ENCODE measurements at places on chromosomes 6 and 20. TPM values are rescaled to one million over a fixed set of nuclear protein-coding genes. Genes with fewer than 3 reads are reported as not detected.

DNA sequence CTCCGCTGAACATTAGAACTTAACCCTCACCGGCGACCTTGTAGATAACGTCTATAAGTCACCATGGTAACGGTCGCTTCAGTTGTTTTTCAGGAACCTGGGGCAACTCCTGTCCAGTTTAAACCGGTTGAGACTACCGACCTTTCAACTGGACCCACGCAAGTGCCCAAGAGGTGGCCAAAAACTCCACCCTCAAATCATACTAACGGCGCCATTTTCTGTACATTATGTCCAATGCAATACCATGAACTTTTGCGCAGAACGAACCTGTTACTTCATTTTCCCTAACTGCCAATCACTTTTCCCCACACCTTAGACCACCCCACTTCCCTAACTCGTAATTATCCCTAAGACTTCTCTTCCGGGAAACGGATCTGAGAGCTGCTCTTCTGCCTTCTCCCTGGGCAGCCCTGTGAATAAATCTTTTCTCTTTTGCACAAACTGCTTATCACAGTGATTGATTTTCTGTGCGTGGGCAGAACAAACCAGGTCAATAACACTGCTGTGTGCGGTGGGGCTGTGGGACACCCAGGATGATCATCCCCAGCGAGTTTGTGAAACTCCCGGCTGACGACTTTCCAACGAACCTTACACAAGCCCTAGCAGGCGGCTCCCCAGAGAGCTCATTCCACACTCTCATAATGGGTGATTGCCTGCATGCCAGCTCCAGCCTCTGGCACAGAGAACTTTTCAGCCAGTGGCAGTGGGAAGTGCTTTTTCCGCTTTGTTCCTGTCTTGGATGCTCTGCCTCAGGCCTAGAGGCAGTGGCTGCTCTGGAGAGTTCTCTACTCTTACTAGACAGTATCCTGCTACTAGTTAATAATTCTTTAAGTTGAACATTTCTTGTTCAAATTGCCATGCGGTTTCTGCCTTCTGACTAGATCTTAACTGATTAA is 28.6 kb downstream of the GPX5 start:
- peak overlapping the region; percentile 85 for H3K27ac ChIP-seq
- no peaks in the 10 kb centered on the region for H3K36me3 ChIP-seq
- H3K27me3 ChIP-seq: no peaks in the 10 kb centered on the region
- DNase-seq: no peak

GRCh38 chr20:9412309-9412708 is 102.1 kb upstream of the LAMP5 start:
- no peak overlapping the region for H3K4me3 ChIP-seq
- no peaks in the 10 kb centered on the region for H3K4me1 ChIP-seq
- no peaks in the 10 kb centered on the region for H3K36me3 ChIP-seq
- no peak for DNase-seq
- no peaks in the 10 kb centered on the region for H3K27me3 ChIP-seq
- no peak overlapping the region for H3K27ac ChIP-seq

DNA sequence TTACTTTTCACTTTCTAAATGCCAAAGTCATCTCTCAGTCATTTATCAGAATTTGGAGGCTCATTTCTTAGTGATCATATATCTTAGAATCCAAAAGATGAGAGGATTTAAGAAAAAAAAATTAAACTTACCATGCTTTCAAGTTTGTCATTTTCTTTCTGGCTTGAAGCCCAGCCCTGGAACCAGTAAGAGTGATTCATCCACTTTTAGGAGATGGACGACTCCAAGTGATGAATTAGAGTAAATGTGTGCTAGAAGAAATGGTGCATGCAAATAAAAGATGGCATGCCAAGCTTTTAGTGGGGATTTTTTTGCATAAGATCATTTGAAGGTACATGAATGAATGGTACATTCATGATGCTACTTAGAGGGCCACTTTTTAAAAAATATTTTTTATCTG is 20.1 kb downstream of the PLCB1 start:
- no peak overlapping the region for H3K27ac ChIP-seq
- H3K36me3 ChIP-seq: peaks cover 1% of the 10 kb centered on the region
- H3K4me1 ChIP-seq: no peaks in the 10 kb centered on the region
- H3K27me3 ChIP-seq: no peaks in the 10 kb centered on the region
- no peak overlapping the region for H3K4me3 ChIP-seq

DNA sequence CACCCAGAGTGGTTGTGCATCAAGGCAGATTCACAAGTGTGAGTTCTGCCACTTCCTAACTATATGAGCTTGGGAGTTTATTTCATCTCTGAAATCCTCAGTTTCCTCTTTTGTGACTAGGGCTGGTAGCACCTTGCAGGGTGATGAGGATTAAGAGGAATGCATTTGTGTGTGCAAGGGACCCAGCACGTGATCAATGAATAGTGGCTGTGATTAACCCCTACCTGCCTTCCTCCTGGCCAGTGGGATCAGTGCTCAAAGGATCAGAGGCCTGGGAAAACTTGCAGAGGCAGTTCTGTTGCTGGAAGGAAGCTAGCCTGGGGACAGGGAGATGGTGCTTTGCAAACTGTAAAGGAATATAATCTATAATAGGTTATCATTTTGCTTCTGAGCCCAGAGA is 7.3 kb downstream of the SDC4 start:
- peak overlapping the region; percentile 99 for H3K27ac ChIP-seq
- peak overlapping the region; percentile 95 for H3K4me3 ChIP-seq
- no peak for DNase-seq
- no peaks in the 10 kb centered on the region for H3K27me3 ChIP-seq

- no peak overlapping the region for H3K4me3 ChIP-seq
- no peak for DNase-seq
- no peak overlapping the region for H3K27ac ChIP-seq
- no peaks in the 10 kb centered on the region for H3K27me3 ChIP-seq
- no peaks in the 10 kb centered on the region for H3K4me1 ChIP-seq
These were observed 36.8 kb upstream of the CDKAL1 start for GRCh38 chr6:20497216-20498040.

DNA sequence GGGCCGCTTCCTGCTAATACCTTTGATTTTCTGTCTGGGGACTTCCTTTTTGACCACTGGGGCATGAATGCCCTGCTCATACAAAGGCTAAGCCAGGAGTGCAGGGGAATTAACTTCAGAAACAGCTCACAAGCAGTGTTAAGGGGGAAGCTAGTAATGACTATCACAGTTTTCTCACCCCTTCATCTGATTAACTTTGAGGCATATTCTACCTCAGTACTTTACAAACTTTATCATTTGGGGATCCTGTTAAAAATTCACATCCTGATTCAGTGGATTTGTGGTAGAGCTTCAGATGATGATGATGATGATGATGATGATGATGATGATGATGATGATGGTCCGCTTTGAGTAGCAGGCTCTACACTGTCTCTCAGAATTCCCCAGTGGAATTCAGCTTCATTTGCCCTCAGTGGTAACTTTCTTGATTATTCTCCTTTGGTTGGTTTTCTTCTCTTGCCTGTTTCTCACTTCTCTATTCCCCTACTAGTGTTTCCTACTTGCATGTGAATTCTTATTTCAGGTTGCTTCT is 78.4 kb upstream of the TMEM170B start:
- H3K27ac ChIP-seq: no peak overlapping the region
- H3K36me3 ChIP-seq: peaks cover 1% of the 10 kb centered on the region
- no peaks in the 10 kb centered on the region for H3K4me1 ChIP-seq
- no peak for DNase-seq
- peaks cover 13% of the 10 kb centered on the region for H3K27me3 ChIP-seq

- no peak for DNase-seq
- H3K4me1 ChIP-seq: peaks cover 3% of the 10 kb centered on the region
- H3K27ac ChIP-seq: no peak overlapping the region
- no peaks in the 10 kb centered on the region for H3K36me3 ChIP-seq
- H3K4me3 ChIP-seq: no peak overlapping the region
These were observed 105.3 kb upstream of the TAB2 start for GRCh38 chr6:149212206-149212605.

DNA sequence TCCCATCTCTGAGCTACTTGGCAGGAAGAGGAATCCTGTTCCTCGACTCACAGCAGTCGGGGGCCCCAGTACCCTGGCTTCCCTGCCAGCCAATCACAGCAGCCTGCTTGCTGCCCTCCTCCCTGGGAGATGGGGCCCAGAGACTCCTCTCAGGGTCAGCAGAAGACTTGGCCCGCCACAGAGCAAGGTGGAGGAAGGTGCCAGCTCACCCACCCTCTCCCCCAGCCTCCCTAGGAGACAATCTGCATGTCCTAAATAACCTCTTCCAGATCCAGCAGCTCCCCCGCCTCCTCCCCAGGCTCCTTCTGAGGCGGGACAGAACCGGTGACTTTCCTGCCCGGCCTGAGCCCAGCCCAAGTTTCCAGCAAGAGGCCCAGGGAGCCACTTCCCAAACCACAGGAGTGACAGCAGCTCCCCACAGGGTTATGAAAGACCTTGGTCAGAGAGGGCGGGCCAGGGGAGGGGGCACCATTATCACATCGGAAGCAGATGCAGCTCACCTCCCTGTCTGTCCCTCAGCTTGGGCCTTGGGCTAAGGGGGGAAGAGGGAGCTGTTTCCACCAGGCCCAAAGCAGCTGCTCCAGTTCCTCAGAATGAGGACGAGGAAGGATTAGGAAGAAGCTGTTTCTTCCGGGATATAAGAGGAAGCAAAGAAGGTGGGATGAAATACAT is 2.3 kb downstream of the CCND3 start:
- H3K4me1 ChIP-seq: peaks cover 10% of the 10 kb centered on the region
- H3K36me3 ChIP-seq: peaks cover 1% of the 10 kb centered on the region
- peak overlapping the region; percentile 74 for H3K4me3 ChIP-seq
- H3K27me3 ChIP-seq: peaks cover 25% of the 10 kb centered on the region
- DNase-seq: no peak

DNA sequence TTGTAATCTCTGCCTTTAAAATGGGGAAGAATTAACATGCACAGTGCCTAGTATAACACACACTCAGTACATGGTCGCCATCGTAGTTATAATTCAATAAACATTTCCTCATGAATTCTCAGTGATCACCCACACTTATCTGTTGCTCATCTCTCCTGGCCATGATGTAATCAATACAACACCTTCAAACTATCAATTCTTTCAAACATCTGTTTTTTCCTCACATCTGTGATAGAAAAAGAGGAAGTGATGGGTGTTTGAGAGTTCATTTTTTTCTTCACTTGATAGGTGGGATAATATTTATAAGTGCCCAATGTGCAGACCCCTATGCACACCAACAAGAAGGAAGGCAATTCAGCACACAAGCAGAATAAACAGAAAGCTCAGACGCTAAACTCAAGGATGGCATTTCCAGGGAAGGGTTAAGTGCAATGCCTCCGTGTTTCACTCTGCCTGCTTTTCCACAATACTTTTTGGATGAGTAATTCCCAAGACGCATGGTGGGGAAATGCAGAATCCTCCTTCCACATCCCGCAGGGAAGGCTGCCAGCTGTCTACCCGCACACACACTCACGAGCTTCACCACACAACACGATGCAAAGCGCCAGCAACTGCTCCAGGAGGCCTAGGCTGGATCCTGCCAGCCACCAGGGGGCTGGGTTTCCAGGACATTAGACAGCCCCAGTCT is 100.3 kb downstream of the GMPR start:
- no peak overlapping the region for H3K4me3 ChIP-seq
- H3K27me3 ChIP-seq: no peaks in the 10 kb centered on the region
- peaks cover 4% of the 10 kb centered on the region for H3K36me3 ChIP-seq
- no peak overlapping the region for H3K27ac ChIP-seq

GRCh38 chr6:158213925-158214674 is 46.0 kb downstream of the GTF2H5 start:
- peak; percentile 21 for DNase-seq
- no peaks in the 10 kb centered on the region for H3K27me3 ChIP-seq
- H3K36me3 ChIP-seq: no peaks in the 10 kb centered on the region
- H3K4me1 ChIP-seq: no peaks in the 10 kb centered on the region
- H3K27ac ChIP-seq: no peak overlapping the region

GRCh38 chr20:2509468-2509781 is 710 bp upstream of the ZNF343 start:
- peak overlapping the region; percentile 91 for H3K27ac ChIP-seq
- no peak for DNase-seq

GRCh38 chr6:82365016-82365795 is 1.6 kb downstream of the TPBG start:
- DNase-seq: peak; percentile 35
- peak overlapping the region; percentile 92 for H3K27ac ChIP-seq

- H3K4me1 ChIP-seq: peaks cover 29% of the 10 kb centered on the region
- peak; percentile 21 for DNase-seq
- H3K36me3 ChIP-seq: peaks cover 18% of the 10 kb centered on the region
These were observed 717 bp downstream of the CSNK2A1 start for GRCh38 chr20:542777-543368.

DNA sequence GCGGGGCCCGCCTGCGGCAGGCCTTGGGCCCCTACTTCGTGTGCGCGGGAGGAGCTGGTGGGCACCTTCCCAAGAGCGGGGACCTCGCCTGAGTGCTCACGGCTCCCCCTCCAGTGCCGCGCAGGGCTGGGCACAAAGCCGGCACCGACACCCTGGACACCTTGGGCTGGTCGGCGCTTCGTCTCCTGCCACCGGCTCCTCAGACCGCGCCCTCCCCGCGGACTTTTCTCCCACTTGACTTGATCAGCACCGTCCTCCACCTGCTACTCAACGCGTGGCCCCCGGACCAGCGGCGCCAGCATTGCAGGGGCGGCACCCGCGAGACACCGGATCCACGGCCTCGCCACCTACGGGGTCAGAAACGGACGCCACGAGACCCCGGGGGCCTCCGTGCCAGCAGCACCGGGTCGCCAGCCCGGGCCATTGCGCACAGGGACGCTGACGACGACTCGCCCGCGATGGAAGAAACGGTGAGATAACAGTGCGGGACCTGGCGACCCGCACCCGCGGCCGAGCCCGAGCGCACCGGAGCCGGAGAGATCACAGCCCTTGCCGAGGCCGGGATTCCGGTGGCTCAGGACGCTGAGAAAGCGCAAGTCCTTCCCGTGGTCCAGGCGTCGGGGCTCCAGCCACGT is 154.2 kb downstream of the DLL1 start:
- peaks cover 16% of the 10 kb centered on the region for H3K4me1 ChIP-seq
- no peaks in the 10 kb centered on the region for H3K27me3 ChIP-seq
- no peak overlapping the region for H3K4me3 ChIP-seq
- H3K36me3 ChIP-seq: peaks cover 1% of the 10 kb centered on the region

ARG1 gene
- not detected for total RNA-seq

LAMA5 gene
- total RNA-seq: 252 TPM

LY6G5C gene
- 6.5 TPM for total RNA-seq

HTR1E gene
- total RNA-seq: not detected

C20orf141 gene
- total RNA-seq: not detected

SH3BGRL2 gene
- total RNA-seq: 49.1 TPM

PPP1R14C gene
- 1.2 TPM for total RNA-seq

EFCAB8 gene
- total RNA-seq: 0.29 TPM

MMP24 gene
- total RNA-seq: 3.4 TPM

NKAIN2 gene
- total RNA-seq: 3.1 TPM

TEAD3 gene
- 43.4 TPM for total RNA-seq

FRMD1 gene
- total RNA-seq: not detected

C20orf144 gene
- 0.27 TPM for total RNA-seq

FAM162B gene
- total RNA-seq: 2.5 TPM

Measured in progenitor cell of endocrine pancreas (in vitro differentiated cells).